ENCODE measurements at places on chromosomes 12 and 14.

GRCh38 chr12:69833696-69834095 lies 8.7 kb downstream of the MYRFL start:
- no peak for DNase-seq

DNA sequence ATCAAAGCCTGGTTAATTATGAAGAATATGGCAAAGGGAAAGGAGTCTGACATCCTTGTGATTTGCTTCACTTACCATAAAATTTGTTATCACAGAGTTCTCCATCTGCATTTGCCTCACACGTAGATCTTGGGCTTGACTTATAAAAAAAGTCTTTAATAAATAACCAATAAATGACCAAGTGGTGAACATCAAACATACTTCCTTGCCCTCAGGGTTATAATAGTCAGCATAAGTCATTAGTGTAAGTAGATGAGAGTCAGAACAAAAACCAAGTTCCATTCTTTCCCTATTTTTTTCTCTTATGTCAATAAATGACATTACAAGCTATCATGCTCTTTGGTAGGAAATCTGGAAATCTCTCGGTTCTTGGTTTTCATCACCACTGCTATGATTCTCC lies 635.4 kb upstream of the ATXN7L3B start:
- no peak for DNase-seq

- DNase-seq: no peak
These were observed 73.7 kb downstream of the MON2 start for GRCh38 chr12:62540354-62540753.

DNA sequence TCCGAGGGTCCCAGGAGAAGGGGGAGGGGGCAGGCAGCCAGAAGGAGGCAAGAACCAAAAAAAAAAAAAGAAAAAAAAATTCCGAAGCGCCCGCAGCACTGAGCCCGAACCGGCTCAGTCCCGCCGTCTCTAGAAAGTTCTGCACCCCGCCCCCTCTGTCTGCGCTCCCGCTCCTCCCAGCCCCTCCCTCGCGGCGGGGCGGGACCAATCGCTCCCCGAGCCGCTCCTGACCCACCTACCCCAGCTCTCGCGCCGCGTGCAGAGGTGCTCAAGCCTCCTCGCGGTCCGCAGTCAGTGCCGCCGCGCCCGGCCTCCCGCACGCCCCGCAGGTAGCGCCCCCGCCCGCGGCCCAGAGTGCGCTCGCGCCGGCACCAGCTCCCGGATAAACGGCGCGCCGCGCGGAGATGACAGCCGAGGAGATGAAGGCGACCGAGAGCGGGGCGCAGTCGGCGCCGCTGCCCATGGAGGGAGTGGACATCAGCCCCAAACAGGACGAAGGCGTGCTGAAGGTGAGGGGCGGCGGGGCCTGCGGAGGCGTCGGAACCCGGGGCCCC lies at the start of gene FKBP4:
Gene FKBP4, plus strand, starts transcription at position 235 of the 554 bp plus-strand sequence. Its CDS starts 170 bp downstream, at position 405.
- no peak for DNase-seq

DNA sequence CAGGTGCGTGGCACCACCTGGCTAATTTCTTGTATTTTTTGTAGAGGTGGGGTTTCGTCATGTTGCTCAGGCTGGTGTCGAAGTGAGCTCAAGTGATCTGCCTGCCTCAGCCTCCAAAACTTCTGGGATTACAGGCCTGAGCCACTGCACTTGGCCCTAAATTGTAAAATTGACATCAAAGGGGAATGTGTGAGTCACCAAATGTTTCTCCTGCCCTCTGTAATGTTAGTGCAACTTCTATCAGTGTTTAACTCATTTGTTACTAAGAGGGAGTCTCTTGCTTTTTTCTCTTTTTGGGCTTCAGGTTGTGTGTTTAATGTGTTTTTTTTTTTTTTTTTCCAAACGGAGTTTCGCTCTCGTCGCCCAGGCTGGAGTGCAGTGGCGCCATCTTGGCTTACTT lies 2.3 kb downstream of the TULP3 start:
- DNase-seq: no peak

DNA sequence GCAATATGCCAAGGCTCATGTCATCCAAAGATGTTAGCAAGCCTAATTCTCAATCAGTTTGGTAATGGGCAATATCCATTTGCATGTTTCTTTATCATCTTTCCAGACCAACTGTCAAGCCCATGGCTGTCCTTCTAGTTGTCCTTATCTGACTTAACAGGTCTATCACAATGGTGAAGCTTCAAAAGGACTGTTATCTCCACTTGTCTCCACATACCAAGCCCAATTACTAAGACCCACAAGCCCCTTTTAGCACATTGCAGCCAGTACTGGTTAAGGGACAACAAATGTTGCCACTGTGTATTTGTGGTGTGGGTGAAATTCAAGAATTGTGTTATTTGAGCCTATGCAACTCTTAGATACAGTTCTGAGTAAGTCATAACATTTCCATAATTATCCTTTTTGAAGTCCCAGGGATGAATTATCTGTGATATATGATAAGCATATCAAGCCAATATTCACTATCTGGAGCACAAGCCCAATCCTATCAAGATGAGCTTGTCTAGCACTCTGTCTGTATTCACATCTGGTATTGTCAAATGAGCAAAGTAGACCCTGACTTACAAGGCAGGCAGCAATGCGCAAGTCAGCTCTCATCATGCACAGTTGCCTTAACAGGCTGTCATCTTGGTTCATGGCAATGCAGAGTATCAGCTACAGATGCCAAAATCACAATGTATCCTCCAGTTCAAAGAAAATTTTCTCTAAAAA lies 19.3 kb upstream of the ST8SIA1 start:
- no peak for DNase-seq

DNA sequence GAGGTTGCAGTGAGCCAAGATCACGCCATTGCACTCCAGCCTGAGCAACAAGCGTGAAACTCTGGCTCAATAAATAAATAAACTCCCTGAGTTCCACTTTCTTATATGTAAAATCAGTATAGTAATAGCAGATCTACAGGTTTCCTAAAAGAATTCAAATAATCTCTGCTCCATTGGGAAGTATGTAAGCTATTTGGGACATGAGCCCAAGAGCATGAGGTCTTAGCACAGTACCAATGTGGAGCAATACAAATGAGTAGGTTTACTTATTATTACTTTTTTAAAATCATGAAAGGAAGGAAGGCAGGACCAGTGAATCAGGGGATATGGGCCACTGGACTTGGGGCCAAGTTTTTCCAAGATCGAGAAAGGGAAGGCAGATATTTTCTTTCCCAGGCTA lies 216.9 kb upstream of the DIO2 start:
- DNase-seq: no peak

- DNase-seq: peak; percentile 74
These were observed at the start of gene EXD2 for GRCh38 chr14:69191340-69192111. Gene EXD2, plus strand, starts transcription at chr14:69191498. Its CDS starts 17,973 bp downstream, at chr14:69209471.

DNA sequence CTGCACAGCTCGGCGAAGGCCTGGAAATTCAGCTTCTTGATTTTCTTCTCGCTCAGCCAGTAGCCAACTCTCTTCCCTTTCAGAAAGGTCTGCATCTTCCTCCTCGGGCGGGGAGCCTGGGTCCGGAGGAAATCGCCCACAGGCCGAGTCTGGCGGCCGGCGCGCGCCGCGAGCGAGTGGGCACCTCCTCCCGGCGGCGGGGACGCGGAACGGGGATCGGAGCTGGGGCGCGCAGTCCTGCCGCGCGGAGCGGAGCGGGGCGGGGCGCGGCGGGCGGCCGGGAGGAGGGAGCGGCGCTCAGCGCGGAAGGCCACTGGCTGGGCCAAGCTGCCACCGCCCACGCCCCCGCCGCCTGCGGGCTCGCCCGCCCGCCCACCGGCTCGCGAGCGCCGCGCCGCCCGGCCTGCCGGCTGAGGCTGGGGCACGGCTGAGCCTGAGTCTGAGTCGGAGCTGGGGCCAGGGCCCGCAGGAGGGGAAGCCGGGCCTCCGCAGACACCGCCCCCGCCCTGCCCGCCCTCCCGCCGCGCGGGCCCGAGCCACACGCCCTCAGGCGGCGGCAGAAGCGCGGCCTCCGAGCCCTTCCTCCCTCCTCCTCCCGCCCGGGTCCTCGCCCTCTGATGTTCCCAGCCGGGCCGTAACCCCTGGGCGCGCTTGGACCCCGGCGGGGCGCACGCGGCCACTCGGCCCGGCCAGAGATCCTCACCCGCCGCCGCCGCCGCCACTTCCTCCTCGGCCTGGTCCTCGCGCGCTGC lies 480 bp downstream of the ITPK1 start:
- DNase-seq: peak; percentile 37

- DNase-seq: no peak
These were observed 677 bp downstream of the ATP2A2 start for GRCh38 chr12:110281549-110282299.

DNA sequence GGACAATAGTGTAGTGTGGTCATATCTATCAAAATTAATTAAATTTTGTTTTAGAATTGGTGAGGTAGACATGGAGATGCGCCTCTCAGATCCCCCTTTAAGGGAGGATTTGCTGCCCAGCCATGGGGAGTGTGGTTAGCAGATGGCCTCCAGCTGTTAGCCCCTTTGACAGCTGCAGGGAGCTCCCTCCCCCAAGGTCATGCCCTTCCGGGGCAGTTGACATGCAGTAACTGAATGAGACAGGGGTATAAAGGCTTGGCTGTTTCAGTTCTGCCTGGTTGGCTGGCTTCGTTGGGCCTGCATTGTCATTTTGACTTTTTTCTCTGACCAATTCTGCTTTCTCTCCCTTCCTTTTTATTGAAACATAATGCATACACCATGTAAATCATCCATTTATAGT lies 291.5 kb upstream of the SRRM4 start:
- no peak for DNase-seq

- no peak for DNase-seq
These were observed 212.5 kb upstream of the DDHD1 start for GRCh38 chr14:53365486-53366130.

- no peak for DNase-seq
These were observed 21.3 kb downstream of the GCH1 start for GRCh38 chr14:54881235-54881760.

DNA sequence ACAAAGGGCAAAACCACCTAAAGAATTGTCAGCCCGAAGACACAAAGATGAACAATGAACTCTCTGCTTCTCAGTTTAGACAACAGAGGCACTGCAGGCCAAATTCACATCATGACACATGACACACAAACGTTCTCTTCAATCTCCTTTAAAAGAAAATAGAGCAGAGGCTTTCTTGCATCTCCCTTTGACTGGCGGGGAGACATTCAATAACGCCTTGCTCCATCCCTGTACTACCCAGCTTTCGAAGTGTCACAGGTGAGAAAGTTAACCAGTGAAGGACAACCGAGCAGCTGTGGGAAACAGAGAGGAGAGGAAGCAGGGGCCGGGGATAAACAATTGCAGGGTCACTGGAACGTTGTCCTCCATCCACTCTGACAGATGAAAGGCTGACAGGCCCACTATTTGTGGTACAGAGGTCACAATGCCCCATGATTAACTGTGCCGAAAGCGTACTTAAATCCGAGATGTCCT lies 130.8 kb downstream of the PHLDA1 start:
- DNase-seq: no peak

DNA sequence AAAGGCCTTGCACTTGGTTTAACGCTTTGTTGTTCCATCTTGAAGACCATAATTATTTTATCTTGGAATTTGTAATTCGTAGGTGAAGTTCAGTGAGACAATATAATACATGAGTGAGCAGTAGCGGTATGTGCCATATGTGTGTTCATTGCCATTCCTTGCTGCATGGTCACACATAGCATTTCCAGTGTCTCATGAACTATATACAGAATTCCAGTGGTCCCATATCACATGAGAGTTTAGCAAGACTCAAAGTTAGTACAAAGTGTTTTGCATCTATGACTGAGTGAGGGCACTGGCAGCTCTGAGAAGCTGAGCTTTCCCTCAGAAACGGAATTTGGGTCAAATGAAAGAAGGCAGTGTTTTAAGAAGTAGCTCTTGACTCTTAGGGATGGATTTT lies 359.8 kb downstream of the FOXG1 start:
- no peak for DNase-seq

- DNase-seq: no peak
These were observed 5.1 kb downstream of the JPH4 start for GRCh38 chr14:23573384-23574015.

All from NCI-H1436 treated with DMSO at 0.1 percent for 48 hours (cell line).